ENCODE measurements at places on chromosomes 12 and 14.

- DNase-seq, result no peak
These were observed 48.8 kb upstream of the SLC38A4 start for GRCh38 chr12:46874642-46875041.

- no peak for DNase-seq
These were observed 160.7 kb upstream of the CCND2 start for GRCh38 chr12:4112734-4113325.

DNA sequence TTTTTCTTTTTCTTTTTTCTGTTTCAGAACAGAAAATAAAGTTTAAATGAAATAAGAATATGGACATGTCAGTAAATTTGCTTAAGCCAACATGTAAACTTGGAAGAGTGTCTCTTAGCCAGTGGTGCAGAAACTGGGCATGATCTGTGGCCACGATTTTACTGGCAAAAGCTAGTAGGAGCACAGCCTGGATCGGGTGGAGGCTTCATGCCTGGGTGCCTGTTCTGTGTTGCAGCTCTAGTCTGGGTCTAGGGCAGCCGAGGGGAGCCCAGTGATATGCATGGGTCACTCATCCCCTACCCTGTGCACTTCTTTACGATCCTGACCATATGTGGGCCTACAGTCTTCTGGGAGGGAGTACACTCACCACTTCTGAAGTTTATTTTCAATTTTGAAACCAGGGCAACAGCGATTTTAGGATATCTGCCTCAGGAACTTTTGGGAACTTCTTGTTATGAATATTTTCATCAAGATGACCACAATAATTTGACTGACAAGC, 45.6 kb upstream of the SMCO2 start:
- no peak for DNase-seq

DNA sequence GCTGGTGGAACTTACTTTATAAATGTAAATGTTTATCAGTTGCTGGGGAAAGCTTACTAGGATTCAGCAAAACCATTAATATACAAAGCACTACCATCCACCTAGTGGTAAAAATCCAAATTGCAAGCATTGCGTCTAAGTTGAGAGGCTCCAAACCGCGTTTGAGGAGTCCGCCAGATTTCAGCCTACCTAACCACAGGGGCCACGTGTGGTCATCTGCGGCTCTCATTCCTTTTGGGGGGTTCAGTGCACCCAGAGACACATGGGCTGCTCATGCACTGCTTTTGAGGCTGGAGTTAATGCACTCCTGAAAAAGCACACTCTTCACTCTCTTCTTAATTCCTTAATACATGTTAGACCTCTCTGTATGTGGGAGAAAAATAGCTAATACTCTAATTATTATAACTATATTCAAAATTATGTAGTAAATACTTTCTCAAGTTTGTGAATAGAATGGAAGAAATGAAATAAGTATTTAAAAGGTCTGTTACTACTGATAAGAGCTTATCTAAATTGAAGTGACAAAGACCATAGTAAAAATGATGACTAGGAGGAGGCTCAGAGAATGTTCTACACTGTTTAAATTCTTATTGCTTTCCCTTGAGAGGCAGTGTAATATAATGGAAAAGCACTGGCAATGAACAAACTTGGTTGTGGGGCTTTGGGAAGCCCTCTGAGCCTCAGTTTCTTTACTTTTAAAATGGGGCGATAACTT, 41.4 kb upstream of the MANSC4 start:
- no peak for DNase-seq

GRCh38 chr12:131565267-131566015, 145.4 kb upstream of the SFSWAP start:
- no peak for DNase-seq

DNA sequence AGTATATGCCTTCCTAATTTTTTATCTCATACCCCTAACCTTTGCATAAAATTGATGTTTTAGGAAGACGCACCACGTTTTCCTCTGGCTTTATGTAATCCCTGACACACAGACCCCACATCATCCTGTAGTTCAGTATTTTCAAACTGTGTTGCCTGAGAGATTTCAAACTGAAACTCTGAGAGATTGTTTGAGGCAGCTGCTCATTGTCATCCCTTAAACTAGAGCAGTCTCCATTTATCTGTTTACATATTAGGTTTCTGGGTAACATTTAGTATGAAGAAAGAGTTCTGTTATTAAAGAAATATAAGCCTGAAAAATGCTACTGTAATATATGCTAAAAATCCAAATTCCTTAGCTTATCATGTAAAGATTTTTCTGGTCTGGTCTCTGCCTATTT, 24.3 kb downstream of the MNAT1 start:
- no peak for DNase-seq

DNA sequence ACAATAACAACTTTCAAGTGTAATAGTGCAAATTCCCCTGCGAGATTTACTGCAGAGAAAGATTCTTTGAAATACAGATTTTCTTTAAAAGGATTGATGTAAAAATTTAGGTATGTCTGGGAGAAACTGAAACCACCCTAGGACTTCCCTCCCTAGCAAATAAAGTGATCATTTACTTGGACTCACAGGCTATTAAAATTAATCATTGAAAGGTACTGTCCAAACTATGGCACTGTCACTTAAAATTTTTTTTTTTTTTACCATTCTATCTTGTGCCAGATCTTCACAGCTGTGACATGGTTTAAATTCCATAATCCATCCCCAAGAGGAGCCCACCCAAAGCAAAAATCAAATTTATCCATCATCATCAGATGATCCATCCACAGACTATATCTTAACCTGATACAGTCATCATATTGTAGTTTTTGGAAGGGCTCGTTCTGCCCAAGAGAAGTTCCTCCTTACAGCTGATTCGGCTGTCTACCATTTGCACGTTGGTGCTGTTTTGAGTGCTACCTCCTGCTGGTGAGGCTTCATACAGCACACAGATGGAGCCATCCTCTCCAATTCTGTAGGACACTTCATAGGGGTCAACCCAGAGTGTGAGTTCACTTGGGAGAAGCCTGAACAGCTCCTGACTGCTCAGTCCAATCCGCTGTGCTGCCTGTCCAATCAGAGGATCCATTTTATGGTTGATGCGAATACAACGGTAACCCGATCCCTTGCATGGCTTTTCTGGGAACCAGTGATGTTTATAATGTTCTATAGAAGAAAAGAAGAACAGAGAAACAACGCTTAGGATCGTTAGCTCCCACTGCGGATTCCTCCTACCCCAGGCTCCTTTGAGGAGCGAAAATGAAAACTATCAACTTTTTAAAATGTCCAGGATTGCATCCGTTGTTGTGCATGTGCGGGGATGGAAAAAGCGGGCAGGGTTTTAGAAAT, 1.7 kb downstream of the BTG1 start:
- DNase-seq, result peak; percentile 48

- DNase-seq, result no peak
These were observed 5.5 kb upstream of the HDAC7 start for GRCh38 chr12:47825173-47825639.

GRCh38 chr14:63881926-63882325, 29.1 kb downstream of the SYNE2 start:
- DNase-seq, result no peak

DNA sequence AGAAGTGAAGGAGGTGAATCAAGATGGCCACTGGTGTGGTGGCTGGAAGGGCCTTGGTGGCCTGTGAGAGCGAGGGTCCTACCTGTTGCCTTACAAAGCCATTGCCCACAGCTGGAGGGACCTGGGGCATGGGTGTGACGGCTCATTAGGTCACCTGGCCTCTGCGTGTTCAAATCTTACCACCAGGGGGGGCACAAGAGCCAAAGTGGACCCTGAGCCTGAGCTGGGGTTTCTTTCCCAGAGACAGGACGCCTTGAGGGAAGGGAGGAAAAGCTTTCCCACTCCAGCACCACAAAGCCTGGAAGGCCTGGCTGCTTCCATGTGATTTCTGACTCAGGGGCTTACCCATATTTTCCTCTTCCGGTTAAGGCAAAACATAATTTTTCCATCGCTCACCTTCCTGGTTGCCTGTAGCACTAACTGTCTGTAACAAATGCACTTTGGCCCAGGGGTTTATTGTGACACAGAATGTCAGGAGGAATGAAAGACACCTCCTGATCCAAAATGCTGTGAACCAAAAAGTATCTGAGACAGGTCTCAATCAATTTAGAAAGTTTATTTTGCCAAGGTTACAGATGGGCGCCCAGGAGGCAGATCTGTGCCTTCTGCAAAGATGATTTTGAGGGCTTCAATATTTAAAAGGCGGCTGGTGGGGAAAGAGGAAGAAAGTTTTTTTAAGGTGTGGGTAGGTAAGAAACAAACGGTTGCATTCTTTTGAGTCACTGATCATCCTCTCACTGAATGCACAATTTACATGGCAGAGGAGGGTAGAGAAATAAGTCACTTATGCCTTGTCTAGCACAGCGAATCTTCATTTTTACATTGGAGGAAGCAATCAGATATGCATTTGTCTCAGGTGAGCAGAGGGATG, 4.3 kb upstream of the CD9 start:
- peak; percentile 60 for DNase-seq

DNA sequence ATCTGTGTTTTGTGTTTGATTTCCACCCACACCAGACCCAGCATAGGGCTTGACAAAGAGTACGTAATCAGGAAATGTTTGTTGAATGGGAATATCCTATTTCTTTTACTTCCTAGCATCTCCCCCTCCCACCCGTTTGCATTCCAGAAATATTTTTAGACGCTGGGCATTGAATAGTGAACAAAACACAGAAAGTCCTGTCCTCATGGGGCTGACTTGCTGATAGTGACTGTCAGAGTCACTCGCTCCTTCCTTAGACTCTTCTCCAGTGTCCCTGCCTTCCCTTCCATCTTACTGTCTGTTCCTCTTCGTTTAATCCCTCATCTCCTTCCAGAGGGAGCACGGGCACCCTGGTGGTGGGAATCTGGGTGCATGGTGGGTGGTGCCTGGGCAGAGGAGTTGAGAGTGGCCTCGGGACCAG, 53.6 kb downstream of the SLC25A47 start:
- DNase-seq, result no peak

- no peak for DNase-seq
These were observed 65.3 kb upstream of the PTPRR start for GRCh38 chr12:70985850-70986249.

DNA sequence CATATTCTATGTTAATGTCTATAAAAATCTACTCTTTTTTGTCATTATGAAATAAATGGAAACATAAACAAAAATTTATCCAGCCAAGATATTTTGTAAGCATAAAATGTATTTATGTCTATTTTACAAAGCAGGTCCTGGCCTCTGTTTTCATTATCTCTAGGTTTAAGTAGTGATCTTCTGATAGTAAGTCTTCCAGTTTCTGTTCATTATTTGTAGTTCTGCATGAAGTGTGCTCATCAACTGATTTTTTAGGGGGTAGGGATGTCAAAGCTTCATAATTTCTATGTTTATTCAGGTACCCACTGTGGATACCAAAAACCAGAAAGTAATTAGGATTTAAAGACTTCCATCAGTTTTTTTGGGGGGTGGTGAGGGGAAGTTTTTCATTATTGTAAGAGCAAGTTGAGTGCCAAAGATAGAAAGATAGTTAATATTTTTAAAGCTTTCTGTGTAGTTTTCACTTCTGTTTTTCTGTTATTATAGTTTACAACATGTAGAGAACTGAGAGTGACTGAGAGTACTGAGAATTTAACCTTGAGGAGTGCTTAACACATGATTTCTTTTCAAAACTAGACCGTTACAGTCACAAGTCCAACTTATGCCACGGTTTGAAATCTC, 30.6 kb upstream of the LMO3 start:
- no peak for DNase-seq

DNA sequence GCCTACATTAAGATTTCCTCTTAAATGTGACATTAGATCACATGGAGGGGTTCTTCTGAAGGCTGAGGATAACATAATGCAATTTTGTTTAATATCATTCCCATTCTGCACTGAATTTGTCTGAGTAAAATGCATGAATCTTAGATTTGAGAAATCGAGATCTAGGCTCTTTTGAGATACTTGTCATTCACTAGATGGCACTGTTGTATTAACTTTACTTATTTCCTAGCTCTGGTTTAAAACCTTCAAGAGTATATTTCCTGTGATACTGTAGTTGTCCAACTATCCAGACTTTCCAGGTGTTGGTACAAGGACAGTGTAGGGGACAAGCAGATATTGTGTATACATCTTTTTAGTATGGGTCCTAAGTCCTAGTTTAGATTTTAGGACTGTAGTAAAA, 91.7 kb upstream of the SEL1L start:
- no peak for DNase-seq

DNA sequence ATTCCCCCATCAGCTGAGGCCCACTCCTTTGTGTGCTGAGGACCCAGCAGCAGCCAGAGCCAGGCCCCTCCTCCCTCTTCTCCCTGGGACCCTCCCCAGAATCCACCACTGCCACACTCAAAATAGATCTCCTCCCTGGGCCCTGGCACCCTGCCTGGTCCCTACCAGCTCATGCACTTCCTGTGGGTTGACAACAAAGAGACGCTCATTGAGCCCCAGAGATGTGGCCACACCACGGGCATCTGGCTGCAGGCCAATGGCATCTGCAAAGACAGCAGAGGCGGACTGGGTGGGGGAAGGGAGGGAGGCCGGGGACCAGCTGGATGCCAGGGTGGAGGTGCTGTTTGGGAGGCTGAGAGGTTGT, 16.0 kb upstream of the ENDOU start:
- peak; percentile 49 for DNase-seq

GRCh38 chr12:24255920-24256665, 306.6 kb upstream of the SOX5 start:
- DNase-seq, result no peak

GRCh38 chr12:26198742-26199141, 3.4 kb downstream of the SSPN start:
- DNase-seq, result no peak
